ENCODE measurements at places on chromosomes 2 and 18. TPM values are rescaled to one million over a fixed set of nuclear protein-coding genes. Genes with fewer than 3 reads are reported as not detected.

The TMEM17 gene
- total RNA-seq = 0.22 TPM

The RGPD4 gene
- total RNA-seq = not detected

The CAVIN2 gene
- total RNA-seq = 7.6 TPM

The PRADC1 gene
- 37.2 TPM for total RNA-seq

The IL18R1 gene
- not detected for total RNA-seq

The DOK6 gene
- total RNA-seq = 17.2 TPM

The STPG4 gene
- total RNA-seq = 0.15 TPM

The NEB gene
- 0.24 TPM for total RNA-seq

The ALLC gene
- total RNA-seq = 0.11 TPM

The FAM136A gene
- total RNA-seq = 126 TPM

The UGT1A9 gene
- total RNA-seq = not detected

The SCYGR4 gene
- total RNA-seq = not detected

The LAPTM4A gene
- total RNA-seq = 82.8 TPM

The CCDC68 gene
- total RNA-seq = 4.6 TPM

The LRP1B gene
- not detected for total RNA-seq

The LIMS3 gene
- total RNA-seq = 0.69 TPM

The SPC25 gene
- 26.5 TPM for total RNA-seq

The TANC1 gene
- total RNA-seq = 2.3 TPM

The C2orf66 gene
- not detected for total RNA-seq

The FABP1 gene
- total RNA-seq = 930 TPM

The LCT gene
- total RNA-seq = not detected

The SCN3A gene
- not detected for total RNA-seq

The CXCR1 gene
- total RNA-seq = not detected

The KIF1A gene
- total RNA-seq = not detected

The NR4A2 gene
- total RNA-seq = not detected

The CETN1 gene
- not detected for total RNA-seq

The GPR55 gene
- not detected for total RNA-seq

The CSRNP3 gene
- total RNA-seq = not detected

All from HepG2 (cell line).